Upper lobe of left lung (tissue), 6 donors: ENCODE measurements at places on chromosomes 2 and 18.

DNA sequence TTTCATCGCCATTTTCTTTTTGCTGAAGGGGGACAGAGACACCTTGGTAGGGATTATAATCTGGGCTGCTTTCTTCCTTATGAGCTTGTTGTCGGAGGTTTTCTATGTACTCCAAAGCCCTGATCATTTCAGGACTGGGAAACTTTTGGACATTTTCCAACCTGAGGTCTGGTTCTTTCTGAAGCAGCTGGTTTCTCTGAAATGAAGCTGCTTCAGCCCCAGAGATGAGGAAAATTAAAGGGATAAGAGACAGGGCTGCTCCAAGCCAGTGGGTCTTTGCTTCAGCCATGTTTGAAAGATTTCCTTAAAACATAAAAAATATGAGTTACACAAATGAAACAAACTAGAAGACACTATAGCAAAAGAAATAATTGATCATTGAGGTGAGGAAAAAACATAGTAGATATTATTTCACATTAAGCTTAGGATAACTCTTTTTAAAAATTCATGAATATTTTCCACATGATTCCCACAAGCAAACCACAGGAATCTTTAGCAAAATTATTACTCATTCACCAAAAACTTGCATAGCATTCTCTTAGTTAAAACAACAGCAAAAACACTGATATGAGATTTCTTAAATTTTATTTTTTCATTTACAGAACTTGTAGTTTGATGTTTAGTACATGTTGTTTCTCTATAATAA, 3.0 kb downstream of the SCG2 start:
- no peak for DNase-seq

GRCh38 chr2:237923481-237924163, 43.2 kb upstream of the UBE2F start:
- peak; percentile 70 for DNase-seq

DNA sequence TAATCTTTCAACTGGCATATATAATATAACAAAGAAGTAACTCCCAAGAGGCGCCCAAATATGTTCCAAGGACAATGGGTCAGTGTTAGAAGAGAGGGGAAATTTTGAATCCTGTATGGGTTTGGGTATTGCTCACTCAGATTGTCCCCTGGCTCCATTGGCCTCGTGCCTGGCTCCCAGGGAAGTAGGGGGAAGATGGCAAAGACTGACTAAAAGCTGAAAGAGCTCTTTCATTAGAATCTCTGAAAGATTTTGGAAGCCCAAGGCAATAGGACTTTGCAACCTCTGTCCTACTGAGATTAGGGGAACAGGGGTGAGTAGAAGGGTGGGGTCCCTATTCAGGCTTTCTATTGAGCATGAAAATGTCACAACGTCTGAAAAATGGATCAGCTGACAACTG, 1272.8 kb upstream of the ZEB2 start:
- no peak for DNase-seq

GRCh38 chr2:59770651-59771050, 782.8 kb downstream of the BCL11A start:
- DNase-seq = no peak

DNA sequence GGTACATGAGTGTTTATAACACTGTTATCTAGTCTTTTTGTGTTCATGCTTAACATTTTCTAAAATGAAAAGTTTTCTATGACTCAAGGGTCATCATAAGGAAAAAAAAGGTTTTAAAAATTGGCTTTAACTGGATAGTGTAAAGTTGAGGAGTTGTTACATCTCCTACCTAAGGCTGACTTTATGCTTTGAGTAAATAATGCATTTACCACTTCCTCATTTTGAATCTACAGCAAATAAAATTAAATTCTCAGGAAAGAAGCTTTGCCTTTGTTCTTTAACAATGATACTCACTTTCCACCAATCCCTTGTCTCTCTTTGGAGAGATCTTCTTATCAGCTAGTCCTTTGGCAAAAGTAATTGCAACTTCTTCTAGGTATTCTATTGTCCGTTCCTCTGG, 29.7 kb downstream of the HADHA start:
- no peak for DNase-seq

DNA sequence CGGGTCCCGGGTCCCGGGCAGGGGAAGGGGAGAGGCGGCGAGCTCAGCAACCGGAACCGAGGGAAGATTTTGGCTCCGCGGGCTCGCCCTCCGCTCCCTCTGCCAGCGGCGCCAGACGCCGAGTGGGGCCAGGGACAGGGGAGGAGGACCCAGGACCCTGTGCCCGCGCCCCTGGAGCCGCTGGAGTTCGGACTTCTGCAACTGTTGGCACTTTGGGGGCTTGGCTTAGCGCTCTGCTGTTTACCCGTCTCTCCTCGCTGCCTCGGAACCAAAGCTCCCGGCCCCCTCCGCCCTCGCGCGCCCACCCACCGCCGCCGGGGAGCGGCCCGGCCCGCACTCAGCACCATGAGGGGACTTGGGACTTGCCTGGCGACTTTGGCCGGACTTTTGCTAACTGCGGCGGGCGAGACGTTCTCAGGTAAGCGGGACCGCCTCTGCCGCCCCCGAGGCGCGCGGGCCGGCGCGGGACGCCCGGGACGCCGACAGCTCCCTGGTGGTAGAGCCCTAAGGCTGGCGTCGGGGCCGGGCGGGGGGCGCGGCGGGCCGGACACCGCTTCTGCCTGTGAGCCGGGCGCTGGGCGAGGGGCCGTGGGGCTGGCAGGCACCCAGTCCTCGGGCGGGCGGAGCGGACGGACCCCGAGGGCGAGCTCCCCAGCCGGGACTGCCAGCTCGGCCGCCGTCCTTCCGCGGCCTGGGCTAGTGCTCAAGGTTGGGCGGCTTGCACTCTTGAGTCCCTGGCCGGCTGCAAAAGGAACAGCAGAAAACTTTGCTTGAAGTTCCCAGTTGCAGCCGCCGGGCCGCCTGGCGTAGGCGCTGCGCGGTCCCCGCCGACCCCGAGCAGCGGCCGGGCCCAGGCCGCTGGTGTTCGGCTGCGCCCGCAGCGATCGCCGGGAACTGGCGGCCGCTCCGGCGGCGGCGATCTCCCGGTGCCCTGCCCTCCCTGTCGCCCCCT, 634 bp downstream of the PTPRM start:
- peak; percentile 92 for DNase-seq

DNA sequence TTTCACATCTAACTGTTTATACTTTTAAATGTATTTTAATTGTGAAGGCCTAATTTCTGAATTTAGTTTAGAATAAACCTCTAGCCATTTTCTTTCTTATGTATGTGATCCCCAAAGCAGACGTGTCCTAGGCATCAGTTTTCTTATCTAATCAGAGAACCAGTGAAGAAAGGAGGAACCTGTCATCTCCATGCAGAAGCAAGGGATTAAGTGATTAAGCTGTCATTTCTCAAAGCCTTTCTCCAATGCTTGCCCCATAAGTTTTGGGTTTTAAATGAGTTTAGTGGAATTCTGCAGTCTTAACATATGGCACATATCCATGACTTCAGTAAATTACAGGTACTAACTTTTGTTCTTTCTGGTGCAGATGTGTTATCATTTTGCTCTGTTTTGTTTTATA, 190.4 kb downstream of the PLCL1 start:
- DNase-seq = no peak

GRCh38 chr2:188851826-188852225, 122.3 kb upstream of the COL3A1 start:
- no peak for DNase-seq

DNA sequence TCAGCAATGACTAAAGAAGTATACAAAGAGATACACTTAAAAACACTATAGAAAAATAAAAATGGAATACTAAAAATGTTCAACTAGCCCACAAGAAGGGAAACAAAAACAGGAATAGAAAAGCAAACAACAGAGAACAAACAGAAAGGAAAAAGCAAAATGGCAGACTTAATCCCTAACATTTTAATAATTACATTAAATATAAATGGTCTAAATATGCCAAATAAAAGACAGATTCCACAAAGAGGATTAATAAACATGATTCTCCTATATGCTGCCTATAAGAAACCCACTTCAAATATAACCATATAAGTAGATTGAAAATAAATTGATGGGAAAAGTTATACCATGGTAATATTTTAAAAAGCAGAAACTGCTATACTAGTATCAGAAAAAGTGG, 83.5 kb upstream of the GPR45 start:
- DNase-seq = no peak

GRCh38 chr18:78777992-78778391, 201.6 kb upstream of the SALL3 start:
- peak; percentile 17 for DNase-seq

DNA sequence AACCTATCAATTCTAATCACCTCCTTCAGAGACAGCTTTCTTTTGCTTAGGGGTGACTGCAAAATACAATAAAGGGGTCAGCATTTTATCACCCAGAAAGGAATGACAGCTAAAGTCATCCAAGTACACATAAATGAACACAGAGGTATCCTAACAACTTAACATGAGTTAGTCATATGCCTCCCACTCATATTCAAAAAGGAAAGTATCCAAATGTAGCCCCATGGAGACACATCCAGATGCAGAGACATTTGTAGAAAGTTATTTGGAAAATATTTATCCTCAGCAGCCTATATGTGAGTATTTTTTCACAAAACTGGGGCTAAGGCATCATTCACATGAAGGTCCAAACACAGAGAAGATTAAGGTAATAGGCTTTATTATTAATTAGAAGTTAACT, 1579.7 kb upstream of the SLC39A10 start:
- no peak for DNase-seq

DNA sequence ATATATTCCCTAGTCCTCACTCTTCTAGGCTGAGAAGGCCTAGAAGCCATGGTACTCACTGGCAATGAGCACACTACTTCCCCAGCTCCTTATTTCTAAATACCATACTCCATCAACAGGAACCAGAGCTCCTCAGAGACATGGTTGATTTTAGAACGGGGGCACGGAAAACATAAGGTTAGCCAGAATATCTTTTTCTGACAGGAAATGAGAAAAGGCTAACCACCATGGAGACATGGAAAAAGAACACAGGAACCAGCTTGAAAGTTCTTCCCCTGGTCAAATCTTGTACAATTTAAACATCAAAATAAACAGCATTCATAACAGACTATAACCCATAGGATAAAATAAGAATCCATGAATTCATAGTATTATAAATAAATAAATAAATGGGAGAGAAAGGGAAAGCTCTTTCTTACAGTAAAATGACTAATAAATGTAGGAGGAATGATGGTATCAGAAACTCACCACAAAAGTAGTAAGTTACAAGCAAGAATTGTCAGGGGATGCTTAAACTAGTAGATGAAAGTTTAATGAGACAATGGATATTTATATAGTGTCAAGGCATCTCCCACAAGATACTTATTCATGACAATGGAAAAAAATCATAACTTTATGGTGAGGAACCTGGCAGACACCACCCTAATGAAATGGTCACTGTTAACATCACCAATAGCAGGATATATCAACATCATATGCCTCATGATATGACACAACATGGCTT, 20.6 kb upstream of the GCC2 start:
- no peak for DNase-seq

DNA sequence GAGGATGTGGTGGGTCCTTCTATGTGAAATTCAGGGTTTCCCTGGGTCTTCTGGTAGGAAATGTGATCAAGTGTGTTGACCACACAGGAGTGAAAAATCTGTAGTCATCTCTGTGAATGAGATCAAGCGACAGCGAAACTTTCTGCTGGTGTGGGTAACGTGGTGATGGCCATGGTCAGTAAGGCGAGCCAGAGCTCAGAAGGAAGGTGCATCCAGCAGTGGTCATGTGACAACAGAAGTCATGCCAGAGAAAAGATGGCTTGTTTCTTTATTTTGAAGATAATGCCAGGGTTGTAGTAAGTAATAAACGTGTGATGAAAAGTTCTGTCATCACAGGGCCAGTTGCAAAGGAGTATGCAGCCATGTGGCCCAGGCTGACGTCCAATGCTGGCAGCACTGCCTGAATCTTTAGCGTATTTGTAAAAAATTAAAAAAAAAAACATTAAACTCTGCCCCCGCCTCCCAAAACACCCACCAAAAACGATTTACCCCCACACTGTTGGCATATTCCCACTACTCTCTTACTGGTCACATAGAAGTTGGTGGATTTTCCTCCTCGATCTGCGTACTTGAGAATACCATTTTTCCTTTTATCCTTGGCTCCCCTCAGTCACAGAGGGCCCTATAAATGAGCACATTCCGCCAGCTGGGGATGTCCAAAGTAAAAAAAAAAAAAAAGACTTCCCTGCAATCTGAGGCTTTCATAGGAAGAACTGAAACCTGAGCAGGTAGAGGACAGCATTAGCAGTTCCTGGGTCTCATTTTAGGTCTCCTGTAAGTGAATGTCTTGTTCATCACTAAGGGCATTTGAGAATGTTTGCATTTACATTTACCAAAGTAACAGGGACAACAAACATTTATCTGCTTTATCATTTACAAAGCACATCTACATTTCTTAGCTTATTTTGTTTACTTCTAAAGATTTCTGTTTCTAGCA, 70.6 kb downstream of the SLC4A3 start:
- DNase-seq = no peak

- no peak for DNase-seq
These were observed 230.9 kb downstream of the RBM43 start for GRCh38 chr2:151030663-151031230.

DNA sequence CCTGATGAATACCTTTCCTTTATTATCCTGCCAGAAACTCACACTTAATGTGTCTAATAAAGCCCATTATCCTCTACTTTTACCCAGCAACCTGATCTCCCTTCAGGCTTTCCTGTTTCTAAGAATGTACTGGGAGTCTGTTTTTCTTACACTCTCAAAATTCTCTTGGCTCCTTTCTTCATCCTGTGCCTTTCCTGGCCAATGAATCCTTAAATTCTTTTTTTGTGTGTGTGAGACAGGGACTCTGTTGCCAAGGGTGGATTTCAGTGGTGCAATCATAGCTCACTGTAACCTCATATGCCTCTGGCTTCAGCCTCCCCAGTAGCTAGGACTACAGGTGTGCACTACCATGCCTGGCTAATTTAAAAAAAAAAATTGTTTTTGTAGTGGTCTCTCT, 72.7 kb downstream of the MAP2 start:
- DNase-seq = no peak

DNA sequence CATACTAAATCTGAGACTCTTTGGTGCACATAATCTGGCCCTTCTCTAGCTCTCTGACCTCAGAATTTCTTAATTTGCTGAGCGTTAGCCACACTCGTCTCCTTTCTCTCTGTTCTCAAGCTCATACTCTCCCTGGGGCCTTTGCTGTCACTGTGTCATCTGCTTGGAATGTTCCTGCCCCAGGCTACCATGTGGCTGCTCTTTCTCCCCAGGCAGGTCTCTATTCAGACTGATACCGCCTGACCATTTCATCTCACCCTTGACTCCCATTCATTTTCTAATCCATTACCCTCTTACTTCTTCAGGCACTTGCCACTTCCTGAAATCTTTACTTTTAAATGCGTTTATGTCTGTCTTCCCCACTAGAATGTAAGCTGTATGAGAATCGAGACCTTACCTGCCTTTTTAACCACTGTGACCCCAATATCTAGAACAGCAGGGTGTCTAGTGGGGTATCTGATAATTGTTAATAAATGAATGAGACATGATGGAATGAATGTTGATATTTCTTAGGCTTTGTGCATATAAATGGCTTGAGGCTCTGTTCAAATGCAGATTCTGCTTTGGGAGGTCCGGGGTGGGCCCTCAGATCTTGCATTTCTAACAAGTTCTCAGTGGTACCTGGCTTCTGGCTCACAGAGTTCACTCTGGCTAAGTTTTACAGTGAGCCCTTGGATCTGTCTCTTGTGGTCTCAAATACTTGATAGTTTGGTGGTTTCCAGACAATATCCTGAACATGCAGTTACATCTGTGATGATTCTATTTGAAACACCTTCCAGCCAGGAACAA, 89.9 kb upstream of the EPC2 start:
- DNase-seq = no peak
